ENCODE measurements at places on chromosomes 11 and 22. TPM values are rescaled to one million over a fixed set of nuclear protein-coding genes. Genes with fewer than 3 reads are reported as not detected.

- no peak for DNase-seq
These were observed 34.2 kb upstream of the PRAME start for GRCh38 chr22:22593250-22593649.

- DNase-seq = no peak
These were observed 39.9 kb downstream of the MYEOV start for GRCh38 chr11:69333879-69334278.

DNA sequence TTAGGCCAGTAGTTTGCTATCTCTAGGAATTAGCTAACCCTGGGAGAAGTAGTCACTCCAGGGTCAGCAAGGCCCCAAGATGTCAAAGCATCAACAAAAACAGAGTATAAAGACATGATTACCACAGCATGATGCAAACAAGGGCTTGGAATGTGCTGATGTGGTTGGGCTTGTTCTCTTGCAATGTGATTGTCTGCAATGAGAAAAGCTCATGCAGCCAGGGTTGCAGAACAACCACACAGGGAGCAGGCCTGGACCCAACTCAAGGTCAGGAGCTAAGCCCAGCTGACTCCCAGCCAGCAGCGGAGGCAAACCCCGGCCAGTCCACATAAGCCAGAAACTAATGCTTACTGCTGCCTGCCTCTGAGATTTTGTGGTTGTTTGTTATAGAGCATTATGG, 132.4 kb upstream of the ZC3H12C start:
- peak; percentile 73 for DNase-seq

GRCh38 chr11:73969991-73970800, 12.4 kb downstream of the UCP2 start:
- DNase-seq = no peak

- DNase-seq = peak; percentile 18
These were observed 453.7 kb downstream of the INSC start for GRCh38 chr11:15568440-15568839.

DNA sequence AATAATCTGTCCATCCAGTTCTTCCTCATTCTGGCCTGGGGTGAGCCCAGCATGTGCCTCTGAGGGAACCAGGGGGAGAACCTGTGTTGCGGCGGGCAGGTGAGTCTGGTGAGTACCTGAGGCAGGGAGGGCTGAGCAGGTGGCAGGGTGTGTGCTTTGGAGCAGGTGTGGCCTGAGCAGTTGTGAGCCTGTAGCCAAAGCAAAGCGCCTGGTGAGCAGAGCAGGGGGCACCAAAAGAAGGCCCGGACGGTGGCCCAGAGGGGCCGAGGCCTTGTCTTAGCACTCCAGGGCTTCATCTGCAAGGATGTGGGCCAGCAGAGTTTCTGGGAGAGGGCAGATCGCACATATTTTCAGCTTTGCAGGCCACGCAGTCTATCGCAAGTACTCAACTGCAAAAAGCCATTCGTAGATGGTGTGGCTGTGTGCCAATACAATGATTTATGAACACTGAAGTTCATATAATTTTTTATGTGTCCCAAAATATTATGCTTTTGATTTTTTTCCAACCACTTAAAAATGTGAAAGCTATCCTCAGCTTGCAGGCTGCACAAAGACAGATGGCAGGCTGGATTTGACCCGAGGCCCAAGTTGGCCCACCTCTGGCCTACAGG, 8.7 kb downstream of the GLB1L2 start:
- no peak for DNase-seq

- DNase-seq = no peak
These were observed 1279.5 kb upstream of the TENM4 start for GRCh38 chr11:80720295-80720694.

DNA sequence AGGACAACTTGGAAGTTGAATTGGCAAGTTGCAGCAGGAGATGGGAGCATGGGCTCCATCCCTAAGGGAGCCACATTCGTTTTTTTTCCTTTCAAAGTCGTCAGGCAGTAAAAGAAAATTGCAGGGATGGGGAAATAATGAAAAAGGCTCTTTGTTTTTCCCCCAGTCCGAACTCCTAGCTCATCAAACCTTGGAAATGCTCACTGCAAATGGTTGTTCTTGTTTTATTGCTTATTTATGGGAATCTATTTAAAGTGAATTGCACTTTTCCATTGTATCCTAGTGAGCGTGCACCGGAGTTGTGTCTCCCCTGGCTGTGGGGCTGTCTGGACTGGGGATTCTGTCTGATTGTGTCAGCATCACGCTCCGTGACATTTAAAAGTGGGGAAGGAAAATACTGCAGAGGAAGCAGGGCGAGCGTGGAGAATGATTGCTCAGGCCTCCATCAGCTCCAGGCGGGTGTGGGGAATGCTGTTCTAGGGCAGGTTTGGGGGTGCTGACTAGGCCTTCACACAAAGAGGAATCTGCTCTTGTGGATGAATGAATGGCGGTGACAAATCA, 306.4 kb downstream of the KIRREL3 start:
- no peak for DNase-seq

GRCh38 chr11:67309166-67309565, 5.8 kb downstream of the SSH3 start:
- DNase-seq = no peak

The FJX1 gene
- total RNA-seq = 3.9 TPM

DNA sequence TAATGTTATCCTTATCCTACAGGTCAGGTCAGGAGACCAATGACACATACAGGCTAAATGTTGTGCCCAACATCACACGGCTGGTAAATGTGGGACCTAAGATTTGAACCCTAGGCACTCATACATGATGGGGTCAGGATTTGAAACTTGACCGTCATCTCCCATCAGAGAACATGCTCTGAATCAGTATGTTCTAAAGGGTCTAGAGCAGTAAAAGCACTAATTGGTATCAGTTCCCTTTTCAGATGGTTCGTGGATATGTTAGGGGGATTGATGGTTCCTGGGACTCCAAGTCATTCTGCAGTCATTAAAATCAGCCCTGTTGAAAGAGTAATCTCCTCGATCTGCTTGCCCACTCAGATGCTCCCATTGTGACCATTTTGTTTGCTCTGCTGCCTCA, 65.5 kb downstream of the BMAL1 start:
- no peak for DNase-seq

DNA sequence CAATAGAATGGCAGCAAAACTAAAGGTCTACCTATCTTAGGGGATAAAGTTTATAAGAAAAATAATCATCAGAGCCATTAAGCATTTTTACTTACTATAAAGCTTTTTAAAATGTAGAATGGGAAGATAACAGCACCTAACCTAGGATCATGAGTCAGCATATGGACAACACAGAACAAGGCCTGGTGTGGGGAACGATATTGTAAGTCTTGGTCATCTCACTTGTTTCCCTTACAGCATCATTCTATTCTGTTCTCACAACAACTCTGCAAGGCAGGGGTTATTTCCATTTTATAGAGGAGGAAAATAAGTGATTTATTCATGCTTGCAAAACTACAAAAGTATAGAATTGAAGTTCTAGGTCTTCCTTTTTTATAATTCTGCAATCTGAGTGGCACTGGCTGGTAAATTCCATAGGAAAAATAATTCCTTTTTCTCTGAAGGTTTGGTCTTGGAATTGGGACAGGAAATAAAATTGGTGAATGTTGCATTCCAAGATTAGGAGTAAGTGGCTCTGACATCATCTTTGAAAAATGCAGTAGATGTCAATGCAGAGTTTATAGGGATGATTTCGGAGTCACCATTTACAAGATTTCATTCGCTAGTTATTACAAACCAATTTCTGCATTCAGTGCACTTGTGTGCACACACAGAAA, 423.0 kb downstream of the DYNC2H1 start:
- DNase-seq = no peak

Data from right atrium auricular region (tissue), 2 donors.